NCI-H146 (cell line): ENCODE measurements at places on chromosomes 6 and 20.

DNA sequence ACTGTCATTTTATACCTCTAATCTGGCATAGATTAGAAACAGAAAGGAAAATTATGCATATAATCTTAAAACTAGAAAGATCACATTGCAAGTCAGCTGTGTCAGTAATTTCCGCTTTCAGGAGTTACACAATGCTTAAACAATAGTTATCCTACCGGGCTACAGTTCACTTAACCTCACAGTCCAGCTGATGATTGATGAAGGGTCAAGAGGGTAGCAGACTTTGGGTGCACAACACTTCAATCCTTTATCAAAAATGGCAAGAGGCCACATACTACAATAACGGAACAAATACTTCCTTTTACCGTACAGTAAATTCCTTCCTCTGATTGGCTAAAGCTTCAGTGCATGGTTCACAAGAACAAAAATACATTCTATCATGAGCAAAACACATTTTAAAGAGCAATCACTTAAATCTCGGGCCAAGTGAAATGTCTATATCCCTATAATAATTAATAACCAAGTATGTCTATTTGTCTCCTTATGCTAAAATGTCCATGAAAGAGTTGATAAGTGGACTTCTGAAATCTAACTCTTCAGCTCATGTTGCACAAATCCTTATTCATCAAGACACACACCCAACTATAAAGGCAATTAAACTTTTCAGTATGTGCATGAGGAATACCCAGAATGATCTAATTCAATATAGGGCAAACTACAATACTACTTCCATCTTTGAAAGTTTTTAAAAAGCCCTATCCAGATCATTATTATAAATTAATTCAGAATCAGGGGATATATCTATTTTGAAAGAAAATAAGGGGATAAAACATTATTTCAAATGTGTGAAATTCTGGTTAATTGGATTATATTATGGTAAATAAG is 76.8 kb downstream of the HIVEP2 start:
- no peak for DNase-seq

DNA sequence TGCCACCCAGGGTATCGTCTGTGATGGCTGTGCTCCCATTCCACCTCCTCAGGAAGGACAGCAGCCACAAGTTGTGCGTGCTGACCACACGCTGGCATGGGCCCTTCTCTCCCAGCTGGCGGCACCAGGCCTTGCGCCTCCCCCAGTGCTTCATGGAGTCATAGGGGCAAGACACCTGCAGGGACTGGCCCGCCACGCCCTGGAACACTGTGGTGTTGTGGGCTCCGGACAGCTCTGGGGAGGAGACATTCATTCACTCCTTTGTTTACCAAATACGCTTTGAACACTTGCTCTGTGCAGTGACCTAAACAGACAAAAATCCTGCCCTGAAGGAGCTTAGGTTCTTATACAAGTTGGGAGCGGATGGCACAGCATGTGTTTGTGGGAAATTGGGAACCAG is 1.5 kb downstream of the TREM2 start:
- DNase-seq = no peak

DNA sequence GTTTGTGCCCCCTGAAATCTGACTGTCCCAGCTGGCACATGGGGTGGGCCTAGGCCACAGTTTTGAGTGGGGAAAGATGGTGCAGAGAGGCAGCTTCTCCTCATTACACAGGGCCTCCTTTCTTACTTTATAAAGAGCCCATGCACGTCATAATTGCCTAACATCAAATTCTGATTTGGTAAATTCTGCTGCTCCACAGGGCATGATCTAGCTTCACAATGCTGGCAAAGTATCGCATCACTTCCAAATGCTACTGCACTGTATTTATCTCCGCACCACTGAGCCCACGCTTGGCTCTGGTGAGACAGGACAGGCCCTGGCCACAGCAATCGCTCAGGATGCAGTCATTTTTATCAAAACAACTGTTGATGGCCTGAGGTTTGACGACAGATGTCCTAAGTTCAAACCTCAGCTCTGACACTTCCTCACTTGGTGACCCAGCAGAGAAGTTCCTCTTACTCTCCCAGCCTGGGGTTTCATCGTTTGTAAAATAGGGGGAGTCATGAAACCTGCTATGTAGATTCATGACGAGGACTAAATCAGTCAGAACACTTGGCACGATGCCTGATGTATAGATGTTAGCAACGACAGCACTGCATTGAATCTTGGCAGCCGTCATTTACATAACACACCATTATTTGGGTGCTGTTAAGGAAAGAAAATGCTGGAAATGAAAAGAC is 187.9 kb downstream of the TTLL2 start:
- no peak for DNase-seq

DNA sequence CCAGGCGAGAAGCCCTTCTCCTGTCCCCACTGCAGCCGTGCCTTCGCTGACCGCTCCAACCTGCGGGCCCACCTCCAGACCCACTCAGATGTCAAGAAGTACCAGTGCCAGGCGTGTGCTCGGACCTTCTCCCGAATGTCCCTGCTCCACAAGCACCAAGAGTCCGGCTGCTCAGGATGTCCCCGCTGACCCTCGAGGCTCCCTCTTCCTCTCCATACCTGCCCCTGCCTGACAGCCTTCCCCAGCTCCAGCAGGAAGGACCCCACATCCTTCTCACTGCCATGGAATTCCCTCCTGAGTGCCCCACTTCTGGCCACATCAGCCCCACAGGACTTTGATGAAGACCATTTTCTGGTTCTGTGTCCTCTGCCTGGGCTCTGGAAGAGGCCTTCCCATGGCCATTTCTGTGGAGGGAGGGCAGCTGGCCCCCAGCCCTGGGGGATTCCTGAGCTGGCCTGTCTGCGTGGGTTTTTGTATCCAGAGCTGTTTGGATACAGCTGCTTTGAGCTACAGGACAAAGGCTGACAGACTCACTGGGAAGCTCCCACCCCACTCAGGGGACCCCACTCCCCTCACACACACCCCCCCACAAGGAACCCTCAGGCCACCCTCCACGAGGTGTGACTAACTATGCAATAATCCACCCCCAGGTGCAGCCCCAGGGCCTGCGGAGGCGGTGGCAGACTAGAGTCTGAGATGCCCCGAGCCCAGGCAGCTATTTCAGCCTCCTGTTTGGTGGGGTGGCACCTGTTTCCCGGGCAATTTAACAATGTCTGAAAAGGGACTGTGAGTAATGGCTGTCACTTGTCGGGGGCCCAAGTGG is 5.3 kb downstream of the SNAI1 start:
- no peak for DNase-seq

DNA sequence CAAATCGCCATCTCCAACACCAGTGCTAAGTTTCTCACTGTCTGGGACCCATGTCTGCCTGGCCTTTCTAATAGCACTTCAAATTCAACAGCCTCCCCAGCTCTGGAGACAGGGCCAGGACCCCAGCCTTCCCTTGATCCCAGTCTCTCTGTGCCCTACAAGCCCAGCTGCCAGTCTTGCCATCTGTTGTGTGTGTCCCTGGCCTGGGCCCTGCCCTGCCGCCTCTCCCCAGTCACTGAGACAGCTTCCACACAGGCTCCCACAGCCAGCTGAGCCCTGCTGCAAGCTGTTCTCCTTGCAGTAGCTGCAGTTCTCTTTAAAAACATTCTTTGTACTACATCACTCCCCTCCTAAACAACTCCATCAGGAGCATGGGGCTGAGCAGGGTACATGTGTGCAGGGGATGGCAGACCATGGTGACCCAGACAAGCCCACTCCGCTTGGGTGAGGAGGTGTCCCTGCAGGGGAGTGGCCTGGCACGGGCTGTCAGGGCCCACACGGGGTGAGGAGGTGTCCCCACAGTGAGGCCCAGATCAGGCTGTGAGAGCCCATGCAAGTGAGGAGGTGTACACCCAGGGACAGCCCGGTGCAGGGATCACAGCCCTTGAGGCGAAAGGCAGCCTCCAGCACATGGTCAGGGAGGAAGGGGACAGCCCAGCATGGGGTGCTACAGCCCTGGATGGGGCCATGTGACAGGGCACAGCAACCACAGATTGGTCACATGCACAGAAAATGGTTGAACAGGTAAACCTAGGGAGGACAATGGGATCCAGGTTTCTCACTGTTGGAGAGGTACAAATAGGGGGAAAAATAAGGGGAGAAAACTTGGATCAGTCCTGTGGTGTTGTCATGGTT is 16.2 kb downstream of the CST7 start:
- DNase-seq = no peak
